ENCODE measurements at places on chromosomes 7 and 10.

DNA sequence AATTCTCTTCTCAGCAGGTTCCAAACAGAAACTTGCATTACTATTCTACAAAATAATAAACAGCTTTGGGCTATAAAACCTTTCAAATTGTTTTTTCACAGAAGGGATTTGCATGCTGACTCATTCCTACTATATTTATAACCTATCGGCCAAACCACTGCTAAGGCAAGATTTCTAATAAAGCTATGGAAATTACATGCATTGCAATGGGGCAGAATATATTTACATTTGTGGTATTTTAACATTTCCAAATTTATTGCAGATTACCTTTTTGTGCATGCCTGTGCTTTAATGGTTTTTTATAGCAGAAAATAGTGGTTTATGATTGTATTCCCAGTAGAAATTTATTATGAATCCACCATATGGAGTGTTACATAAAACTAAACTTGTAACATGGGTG is 69.0 kb upstream of the NPVF start:
- DNase-seq, result no peak

GRCh38 chr10:21230219-21230618 is 295.3 kb downstream of the SKIDA1 start:
- DNase-seq, result no peak

DNA sequence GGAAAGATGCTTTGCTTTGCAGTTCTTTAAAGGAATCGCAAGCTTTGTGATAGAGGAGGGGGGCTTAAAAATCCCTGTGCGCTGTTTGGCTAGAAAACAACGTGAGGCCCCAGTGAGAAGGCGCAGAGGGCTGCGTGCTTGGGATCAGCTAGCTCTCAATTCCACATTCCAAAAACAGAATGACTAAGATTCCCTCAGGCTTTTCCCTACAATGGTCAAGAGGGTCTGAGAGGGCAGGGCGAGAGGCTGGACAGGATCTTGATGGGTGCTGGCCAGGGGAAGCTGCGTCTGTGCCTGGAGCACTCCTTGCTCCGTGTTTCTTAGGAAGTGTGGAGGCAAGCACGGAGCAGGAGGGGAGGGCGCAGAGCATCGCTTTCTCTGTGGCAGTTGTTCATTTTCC is 72.1 kb upstream of the INHBA start:
- DNase-seq, result no peak

DNA sequence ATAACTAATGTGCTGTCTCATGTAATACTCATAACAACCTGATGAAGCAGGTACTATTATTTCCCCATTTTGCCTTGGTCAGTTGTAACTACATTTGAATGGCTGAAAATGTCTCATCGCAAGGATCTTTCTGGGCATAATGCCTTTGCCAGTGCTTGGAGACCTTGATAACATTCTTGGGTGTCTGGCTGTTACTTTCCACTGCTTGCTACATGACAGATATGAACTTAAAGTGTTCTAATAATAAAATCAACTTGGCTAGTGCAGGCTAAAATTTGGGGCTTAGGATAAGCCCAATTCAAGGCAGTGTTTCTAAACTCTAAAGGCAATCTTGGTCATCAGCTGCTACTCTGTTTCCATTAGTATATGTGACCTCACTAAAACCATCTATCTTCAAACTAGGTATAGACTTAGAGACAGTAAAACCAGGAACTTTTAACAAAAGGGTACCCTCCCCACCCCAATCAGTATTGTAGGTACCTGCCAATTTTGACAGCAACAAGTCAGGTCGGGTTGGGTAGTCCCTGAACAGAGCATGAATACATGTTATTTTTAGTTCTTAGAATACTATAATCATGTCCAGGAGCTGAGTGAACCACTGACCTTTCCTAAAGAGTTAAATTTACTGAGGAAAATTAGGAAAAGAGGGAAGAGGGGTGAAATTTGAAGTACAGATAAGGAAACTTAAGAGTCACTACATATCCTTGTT is 68.2 kb upstream of the AHR start:
- no peak for DNase-seq

DNA sequence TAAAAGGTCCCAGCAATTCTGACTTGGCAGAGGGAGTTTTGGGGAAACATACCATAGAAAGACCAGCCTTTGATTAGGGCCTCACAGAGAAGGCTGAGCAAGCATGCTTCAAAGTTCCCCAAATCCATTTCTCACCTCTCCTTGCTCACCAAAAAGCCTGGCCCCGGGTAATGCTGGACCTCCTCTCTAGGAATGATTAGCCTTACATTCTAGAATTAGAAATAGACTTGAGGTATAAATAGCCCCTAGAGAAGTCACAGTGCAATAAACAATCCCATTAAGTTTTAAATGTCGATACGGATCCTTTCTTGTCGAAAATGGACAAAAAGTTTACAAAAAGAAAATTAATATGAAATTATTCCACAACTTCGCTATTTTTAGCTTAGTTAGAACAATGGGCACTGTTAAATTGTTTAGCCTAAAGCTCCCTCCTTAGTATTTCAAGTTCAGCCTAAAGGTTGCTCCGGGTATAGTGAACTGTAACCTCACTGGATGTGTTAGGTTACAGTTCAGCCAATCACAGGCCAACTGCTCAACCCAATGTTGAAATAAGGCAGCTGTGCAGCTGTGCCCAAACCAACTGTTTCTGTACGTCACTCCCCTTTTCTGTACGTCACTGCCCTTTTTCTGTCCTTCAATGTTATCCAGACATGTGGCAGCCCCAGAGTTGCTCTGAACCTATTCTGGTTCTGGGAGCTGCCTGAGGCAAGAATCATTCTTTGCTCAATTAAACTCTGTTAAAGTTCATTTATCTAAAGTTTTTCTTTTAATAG is 7.9 kb upstream of the GSDME start:
- DNase-seq, result no peak

DNA sequence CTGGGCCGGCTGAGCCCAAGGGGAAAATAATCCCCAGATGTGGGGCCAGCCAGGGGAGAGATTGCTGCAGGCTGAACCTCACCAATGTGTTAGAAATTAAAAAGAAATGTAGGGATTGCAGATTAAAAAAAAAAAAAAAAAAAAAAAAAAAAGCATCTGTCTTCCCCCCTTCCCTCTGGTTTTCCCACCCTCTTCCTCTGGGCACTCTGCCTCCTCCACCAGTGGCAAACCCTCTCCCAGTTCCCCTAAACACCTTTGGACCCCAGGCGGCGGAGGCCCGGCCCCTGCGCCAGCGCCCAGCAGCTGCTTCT is 7.1 kb downstream of the MNX1 start:
- DNase-seq, result no peak

DNA sequence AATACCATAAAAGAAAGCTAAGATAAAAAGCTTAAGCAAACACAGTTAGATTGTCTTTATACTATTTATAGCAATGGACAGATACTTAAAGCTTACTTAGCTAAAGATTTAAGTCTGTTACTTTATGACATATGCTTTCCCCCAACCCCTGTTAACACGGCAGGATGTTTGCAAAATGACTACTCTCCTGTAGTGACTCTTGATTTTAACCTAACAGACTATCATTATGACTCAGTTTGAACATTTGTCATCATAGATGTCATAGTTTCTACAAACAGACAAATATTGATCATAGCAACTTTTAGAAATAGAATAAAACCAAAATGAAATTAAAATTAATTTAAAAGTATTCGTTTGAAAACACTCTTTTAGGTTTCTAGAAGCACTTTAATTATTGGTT is 7.8 kb upstream of the COMMD3 start:
- no peak for DNase-seq

- DNase-seq, result no peak
Measured at GRCh38 chr10:26544932-26545331, 106.8 kb downstream of the APBB1IP start.

DNA sequence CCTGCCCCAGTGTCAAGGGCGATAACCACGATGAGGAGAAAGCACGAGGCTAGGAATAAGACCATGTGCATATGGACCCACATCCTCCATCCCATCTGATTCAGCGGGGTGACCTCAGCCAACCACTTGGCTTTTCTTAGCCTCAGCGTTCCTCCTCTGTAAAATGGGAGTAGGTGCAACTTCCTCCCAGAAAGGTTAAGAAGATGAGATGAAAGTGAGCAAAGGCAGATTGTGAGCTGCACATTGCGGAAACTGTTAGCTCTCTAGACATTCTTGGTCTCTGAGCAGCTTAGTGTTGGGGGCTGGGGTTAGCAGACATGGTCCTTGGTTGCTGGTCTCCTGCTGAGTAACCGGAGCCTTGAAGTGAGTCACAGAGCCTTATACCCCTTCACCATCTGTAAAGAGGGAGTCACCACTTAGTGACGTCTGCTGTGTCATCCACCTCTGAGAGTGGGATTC is 497.3 kb upstream of the GALNT17 start:
- DNase-seq, result no peak

- no peak for DNase-seq
Measured at GRCh38 chr10:69479240-69480067, 28.2 kb downstream of the TSPAN15 start.

DNA sequence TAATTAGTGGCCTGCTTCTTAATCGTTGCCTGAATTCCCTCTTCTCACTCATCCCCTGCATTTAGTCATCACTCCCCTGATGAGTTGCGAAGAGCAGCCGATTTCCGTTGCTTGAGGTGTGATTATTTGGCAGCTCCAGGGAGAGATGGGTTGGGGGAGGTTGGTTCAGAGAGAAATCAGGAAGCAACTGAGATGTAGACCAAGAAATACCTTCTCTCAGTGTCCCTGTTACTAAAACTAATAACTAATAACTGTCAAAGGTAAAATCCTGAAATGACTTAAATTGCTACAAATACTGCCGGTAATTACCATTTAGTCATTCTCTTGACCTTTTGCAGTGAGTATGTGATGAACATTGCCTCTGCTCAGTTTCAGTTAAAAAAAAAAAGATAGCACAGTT is 76.9 kb downstream of the ELMO1 start:
- no peak for DNase-seq

GRCh38 chr7:136847858-136848257 is 20.6 kb upstream of the CHRM2 start:
- no peak for DNase-seq

GRCh38 chr7:95716357-95717122 is 55.8 kb upstream of the DYNC1I1 start:
- no peak for DNase-seq

- no peak for DNase-seq
Measured at GRCh38 chr10:130455791-130456190, 319.6 kb downstream of the GLRX3 start.

DNA sequence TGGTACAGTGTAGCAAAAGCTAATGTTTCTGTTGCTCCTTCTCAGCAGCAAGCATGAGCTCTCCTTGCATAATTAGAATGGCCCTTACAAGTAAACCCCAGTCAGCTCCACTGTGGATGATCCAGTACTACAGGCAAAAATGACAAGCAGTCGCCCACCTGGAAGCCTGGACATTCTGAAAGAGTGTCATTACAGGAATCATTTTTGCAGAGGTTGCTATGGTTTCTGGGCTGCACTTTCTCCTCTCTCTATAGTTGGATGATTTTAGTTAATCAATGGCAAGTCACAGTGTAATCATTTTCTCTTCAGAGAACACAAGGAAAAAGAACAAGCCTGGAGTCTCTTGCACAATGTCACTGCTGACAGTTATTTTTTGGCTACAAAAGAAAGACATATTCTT is 102.9 kb upstream of the MYO3A start:
- DNase-seq, result peak; percentile 12

GRCh38 chr10:21929070-21929469 is 74.5 kb downstream of the DNAJC1 start:
- DNase-seq, result no peak

GRCh38 chr10:129728905-129729795 is 234.9 kb downstream of the EBF3 start:
- no peak for DNase-seq

GRCh38 chr7:149869867-149870266 is 3.9 kb upstream of the ATP6V0E2 start:
- DNase-seq, result no peak

DNA sequence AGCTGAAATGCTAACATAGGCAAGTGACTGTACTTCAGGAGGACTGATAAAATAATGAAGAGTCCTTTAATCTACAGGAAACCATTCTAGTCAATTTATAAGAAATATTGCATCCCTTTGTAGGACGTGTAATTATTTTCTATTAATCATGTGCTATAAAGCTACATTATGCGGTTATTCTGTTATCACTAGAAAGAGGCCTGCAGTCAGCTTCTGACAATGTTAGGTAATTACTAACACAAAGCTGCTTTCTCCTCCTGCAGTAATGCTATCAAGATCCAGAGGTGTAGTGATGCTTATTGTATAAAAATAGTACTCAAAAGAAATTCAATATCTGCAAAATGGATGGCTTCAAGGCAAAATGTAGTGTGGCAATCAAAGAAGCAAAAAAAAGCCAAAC is 191.1 kb downstream of the SKAP2 start:
- no peak for DNase-seq

DNA sequence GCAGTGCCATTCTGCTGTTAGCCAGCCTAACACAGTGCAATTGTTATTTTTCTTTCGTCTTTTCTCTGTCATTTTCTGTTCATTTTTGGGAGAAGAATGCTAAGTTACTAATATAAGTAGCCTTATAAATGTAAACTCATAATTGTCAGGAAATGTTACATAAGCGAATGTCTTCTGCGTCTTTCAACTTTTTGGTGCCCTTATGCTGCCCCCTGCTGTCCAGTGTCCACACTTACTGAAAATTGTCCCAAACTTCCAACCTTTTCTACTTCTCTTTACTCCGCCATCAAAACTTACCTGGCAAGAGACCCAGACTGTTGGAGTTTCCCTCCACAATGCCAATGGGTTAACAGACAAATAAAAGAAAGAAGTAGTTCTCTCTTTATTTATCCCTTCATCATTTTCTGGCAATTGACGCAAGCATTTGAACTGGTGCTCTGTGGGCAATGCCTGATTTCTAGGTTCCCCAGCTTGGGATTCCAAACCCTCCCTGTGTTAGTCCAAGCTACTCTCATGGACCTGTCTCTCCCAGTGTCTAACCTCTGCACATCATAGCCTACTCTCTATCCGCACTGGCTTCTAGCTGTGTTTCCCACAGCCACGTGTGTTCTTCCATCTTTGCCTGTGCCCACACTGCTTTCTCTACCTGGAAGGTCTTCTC is 21.0 kb upstream of the EPC1 start:
- peak; percentile 58 for DNase-seq

GRCh38 chr7:137032436-137032835 is 164.0 kb downstream of the CHRM2 start:
- no peak for DNase-seq
